ENCODE measurements at places on chromosomes 11 and 22.

GRCh38 chr22:27845644-27846043 lies 44.1 kb upstream of the MN1 start:
- no peak for DNase-seq

DNA sequence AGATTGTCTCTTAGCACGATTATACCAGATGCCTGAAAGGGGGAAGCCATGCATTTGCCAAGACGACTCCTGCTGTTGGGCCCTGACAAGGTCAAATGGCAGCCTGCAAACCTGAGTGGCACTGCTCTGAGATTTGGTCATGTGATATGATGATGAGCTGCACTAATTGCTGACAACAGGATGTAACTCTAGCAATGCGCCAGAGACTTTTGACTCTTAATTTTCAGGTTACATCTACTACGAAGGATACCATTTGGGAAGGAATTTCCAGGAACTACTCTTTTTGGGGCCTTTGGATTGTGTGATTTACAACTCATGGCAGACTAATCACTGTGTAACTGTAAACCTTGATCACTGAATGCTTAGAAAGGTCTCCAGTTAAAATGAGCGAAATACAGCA lies 13.1 kb downstream of the TREH start:
- DNase-seq: peak; percentile 39

- no peak for DNase-seq
Observed at GRCh38 chr11:116471608-116472256, 301.1 kb downstream of the BUD13 start.

- DNase-seq: no peak
Observed at GRCh38 chr11:13358596-13359270, 81.1 kb downstream of the BMAL1 start.

DNA sequence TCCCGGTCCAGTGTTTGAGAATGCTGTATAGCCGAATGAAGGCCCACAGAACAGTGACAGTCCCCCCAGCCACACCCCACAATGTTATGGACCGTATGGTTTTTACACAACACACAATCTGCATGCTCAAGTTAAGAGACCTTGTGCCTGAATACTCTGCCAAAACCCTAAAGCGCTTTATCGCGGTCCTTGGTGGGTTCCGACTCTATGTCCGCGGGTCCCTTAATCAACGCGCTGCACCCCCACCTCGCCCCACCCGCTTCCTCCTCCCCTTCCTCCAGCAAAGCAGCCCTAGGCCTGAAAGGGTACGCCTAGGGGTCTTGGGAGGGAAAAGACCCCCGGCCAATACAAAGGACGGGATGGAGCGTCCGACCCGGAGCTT lies 442 bp downstream of the COPB1 start:
- DNase-seq: no peak

DNA sequence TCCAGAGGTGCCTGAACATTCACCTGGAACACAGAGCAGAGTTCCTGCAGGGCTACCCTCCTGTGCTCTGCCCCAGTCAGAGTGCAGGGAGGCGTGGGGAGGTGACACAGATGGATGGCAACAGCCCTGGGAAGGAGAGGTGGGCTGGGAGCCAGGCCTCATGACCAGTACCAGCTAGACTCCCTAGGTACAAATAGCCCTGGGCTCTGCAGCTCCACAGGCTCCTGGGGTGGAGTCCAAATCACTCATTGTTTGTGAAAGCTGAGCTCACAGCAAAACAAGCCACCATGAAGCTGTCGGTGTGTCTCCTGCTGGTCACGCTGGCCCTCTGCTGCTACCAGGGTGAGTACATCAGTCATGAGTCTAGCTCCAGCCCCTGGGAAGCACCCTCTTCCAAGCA lies at the start of gene SCGB1D2:
SCGB1D2 (plus strand) TSS at position 219 of the 400 bp plus-strand sequence; CDS start at position 288, 69 bp downstream.
- no peak for DNase-seq

GRCh38 chr11:123477205-123477907 lies 47.3 kb downstream of the GRAMD1B start:
- no peak for DNase-seq

GRCh38 chr11:28621753-28622152 lies 513.6 kb downstream of the METTL15 start:
- no peak for DNase-seq

DNA sequence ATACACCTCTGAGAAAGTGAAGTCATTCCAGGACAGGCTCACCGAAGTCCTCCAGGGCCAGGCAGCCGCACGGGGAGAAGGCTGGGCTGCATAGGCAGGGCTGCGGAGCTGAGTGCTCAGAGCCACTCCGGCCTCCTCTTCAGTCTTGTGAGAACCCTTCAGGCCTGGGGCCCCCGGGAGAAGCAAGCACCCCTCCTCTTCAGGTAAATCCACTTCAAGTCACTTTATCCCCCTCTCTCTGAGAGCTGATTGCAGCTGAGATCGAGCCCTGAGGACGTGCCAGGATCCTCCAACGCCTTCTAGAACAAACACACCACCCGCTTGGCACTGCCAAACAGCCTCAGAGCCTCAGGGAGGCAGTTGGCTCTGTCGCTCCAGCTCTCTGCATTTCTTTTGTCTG lies 1526.3 kb downstream of the BRD1 start:
- no peak for DNase-seq

GRCh38 chr11:27963370-27963769 lies 144.6 kb downstream of the KIF18A start:
- DNase-seq: no peak
